ENCODE measurements at places on chromosomes 12 and 14.

- no peaks in the 10 kb centered on the region for H3K27me3 ChIP-seq
- H3K27ac ChIP-seq, result no peak overlapping the region
- no peaks in the 10 kb centered on the region for H3K36me3 ChIP-seq
- no peaks in the 10 kb centered on the region for H3K4me1 ChIP-seq
- no peak for DNase-seq
Observed at GRCh38 chr12:105696-106095, 39.1 kb downstream of the IQSEC3 start.

- H3K4me3 ChIP-seq, result no peak overlapping the region
- H3K36me3 ChIP-seq, result no peaks in the 10 kb centered on the region
- no peak for DNase-seq
- H3K4me1 ChIP-seq, result no peaks in the 10 kb centered on the region
Observed at GRCh38 chr12:27176765-27177164, 67.3 kb upstream of the STK38L start.

DNA sequence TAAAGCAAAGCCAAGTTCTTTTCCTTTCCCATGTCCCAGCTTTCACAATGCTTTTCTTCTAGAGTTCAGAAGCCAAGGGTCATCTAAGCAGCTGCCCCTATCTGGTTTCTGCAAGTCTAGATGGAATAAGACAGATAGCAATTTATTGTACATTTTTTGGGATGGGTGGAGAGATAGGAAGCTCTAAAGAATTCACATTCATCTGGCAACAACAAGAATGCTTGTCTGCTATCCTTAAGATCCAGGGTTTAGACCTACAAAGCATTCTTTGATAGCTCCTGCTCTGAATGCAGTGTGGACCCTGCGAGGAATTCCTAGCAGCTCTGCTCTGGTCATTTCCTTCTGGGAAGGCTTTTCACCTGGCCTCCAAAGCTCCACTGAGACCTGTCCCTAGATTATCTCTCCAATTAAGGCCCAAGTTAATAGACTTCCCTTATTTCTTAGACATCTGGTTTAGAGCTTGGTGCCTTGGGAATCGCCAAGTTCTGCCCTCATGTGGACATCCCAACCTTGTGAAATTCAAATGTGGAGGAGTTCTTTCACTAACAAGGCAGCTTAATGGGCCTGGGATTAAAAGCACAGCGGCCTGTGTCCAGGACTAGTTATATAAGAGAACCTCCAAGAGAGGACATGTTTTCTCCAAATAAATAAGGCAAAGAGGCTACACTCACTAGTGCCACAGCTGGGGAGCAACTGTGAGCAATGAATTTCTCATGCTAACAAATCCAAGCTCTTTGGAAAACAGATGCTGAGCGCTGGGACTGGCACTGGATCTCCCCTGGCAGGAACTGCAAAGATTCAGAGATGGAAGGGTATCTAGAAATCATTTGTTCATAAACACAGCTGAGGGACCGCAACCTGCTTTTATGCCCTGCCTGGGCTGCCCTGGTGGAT lies 384.5 kb upstream of the DDHD1 start:
- H3K27me3 ChIP-seq, result no peaks in the 10 kb centered on the region
- no peak overlapping the region for H3K4me3 ChIP-seq
- no peak for DNase-seq
- no peak overlapping the region for H3K27ac ChIP-seq
- no peaks in the 10 kb centered on the region for H3K4me1 ChIP-seq

GRCh38 chr12:68327896-68328295 lies 4.3 kb downstream of the MDM1 start:
- no peaks in the 10 kb centered on the region for H3K27me3 ChIP-seq
- H3K27ac ChIP-seq, result no peak overlapping the region
- H3K4me3 ChIP-seq, result no peak overlapping the region
- H3K4me1 ChIP-seq, result peaks cover 7% of the 10 kb centered on the region
- DNase-seq, result no peak

- H3K27me3 ChIP-seq, result no peaks in the 10 kb centered on the region
- H3K4me1 ChIP-seq, result peaks cover 16% of the 10 kb centered on the region
Observed at GRCh38 chr14:93207468-93208308, 632 bp downstream of the UBR7 start.

DNA sequence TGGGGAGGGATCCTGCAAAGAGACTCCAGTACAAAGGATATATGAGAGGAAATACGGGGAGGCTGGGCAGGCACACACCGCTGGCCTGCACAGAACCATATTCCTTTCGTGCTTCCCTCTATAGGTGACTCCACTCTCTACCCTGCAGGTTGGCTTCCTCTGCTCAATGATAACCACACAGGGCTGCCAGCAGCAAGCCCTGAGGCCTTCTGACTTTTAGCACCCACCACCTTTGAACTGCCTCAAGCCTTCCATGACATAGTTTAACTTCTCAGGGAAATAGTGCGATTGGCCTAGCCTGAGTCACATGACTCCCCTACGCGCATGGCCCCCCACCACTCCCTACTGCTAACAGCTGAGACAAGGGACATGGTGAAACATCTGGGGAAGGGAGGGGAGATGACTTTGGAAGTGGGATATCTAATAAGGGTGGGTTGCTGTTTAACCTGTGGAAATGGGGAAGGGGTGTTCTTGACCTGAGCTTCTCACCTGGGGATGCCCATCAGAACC lies 3.0 kb upstream of the FOXN3 start:
- H3K36me3 ChIP-seq, result no peaks in the 10 kb centered on the region
- H3K4me1 ChIP-seq, result peaks cover 32% of the 10 kb centered on the region
- no peaks in the 10 kb centered on the region for H3K27me3 ChIP-seq
